Spinal cord (tissue), 10 donors: ENCODE measurements at places on chromosomes 7 and 10. TPM values are rescaled to one million over a fixed set of nuclear protein-coding genes. Genes with fewer than 3 reads are reported as not detected.

Gene INMT
- polyA plus RNA-seq = 0.35 TPM

- no peak for DNase-seq
Measured at GRCh38 chr7:70371652-70372051, 760.3 kb upstream of the GALNT17 start.

DNA sequence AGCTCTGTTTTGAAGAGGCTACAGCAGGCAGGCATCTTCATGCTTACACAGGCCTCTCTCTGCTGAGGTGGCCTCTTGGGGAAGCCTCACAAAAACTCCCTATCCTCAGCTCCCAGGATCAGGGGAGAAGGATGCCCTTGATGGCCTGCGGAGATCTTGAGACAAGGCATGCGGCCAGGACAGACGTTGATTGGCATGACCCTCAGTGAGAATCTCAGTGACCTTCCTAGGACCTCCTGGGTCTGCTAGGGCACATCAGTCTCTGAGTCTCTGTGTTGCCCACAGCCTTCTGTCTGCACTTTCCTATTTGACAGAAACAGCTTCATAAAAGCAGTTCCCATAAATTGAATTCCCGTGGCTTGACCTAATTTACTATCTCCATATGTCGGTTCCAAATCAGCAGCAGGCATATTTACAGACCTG lies 1005.8 kb upstream of the C7orf33 start:
- DNase-seq = no peak

Gene CALML5
- polyA plus RNA-seq = not detected

Gene GIMAP4
- 14.8 TPM for polyA plus RNA-seq

DNA sequence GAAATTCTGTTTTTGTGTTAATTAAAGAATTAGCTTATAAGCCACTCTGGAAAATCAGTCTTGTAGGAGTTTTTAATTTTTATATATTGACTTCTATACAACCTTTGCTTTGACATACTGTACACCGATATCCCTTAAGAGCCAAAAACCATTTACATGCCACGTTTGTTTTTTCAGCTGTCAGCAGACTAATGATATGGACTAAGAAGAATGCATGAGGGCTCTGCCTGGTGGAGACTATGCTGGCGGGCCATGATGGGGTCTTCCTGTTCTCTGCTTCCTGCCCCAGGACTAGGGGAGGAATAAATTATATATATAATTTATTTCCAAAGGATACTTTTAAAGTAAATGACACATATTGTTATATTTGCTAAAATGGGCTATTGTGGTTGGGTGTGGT lies 96.3 kb downstream of the CDK14 start:
- DNase-seq = no peak

GRCh38 chr7:105277341-105277740 lies 111.4 kb downstream of the SRPK2 start:
- no peak for DNase-seq

DNA sequence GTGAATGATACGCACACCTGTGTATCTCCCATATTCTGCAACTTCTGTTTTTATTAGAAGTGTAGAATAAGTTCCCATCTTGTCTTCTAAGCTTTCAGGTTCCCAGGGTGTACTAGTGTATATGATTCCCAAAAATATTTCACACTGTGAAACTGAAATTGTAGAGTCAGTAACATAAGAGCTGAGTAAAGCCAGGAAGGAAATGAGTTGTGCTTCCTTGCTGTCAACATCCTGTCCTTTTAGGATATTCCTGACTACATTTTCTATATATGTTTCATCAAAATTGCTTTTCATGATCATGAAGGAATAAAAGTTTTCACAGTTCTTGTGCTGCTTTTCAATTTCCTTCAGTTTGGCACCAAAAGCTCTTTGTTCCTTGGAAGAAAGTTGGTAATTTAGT lies 15.2 kb downstream of the SAMD9L start:
- DNase-seq = no peak

- no peak for DNase-seq
Measured at GRCh38 chr7:24773646-24774045, 16.4 kb upstream of the GSDME start.

Gene ATP6V0A4
- polyA plus RNA-seq = 2.5 TPM

Gene ACSL5
- 3.7 TPM for polyA plus RNA-seq

DNA sequence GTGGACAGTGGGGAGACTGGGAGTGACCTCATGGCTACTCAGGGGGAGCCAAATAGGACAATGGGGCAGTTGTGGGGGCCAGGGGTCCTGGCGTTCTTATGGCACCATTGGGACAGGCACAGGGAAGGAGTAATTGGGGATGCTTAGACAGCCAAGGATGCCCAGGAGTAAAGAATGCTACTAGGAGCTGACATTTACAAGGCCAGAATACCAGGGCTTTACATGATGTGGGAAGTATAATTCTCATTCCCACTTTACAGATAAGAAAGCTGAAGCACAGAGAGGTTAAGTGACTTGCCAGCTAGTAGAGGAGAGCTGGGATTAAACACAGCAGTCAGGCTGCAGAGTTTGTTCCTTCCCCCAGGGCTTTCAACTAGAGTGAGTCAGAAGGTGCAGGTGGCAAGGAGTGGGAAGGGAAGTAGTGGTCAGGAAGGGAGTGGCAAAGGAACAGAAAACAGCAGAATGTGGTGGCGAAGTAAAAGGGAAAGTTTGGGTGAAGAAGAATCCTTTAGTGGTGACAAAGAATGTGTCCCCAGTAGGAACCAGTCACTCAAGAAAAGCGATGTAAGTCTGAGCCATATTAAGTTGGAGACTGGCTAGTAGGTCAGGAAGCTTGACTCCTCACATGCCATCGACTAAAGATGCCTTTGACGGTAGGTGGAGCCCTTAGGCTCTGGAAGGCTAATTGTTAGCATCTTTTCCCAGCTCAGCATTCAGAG lies 32.8 kb downstream of the CPVL start:
- DNase-seq = no peak

Gene PHYH
- polyA plus RNA-seq = 32.9 TPM

- no peak for DNase-seq
Measured at GRCh38 chr7:30184791-30185487, 50.2 kb downstream of the MTURN start.

DNA sequence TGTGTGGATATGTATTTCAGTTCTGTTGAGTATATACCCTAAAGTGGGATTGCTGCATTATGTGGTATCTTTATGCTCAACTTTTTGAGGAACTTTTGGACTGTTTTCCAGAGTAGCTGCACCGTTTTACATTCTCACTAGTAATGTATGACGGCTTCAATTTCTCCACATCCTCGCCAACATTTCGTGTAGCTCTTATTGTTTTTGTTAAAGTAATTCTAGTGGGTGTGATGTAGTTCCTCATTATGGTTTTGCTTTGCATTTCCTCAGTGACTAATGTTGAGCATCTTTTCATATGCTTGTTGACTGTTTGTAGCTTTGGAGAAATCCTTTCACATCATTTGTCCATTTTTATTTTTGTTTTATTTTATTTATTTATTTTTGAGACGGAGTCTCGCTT lies 4.5 kb downstream of the STMP1 start:
- DNase-seq = no peak

Gene OPALIN
- polyA plus RNA-seq = 0.79 TPM

Gene TCERG1L
- polyA plus RNA-seq = 22.7 TPM

GRCh38 chr10:77911535-77912123 lies 14.9 kb downstream of the DLG5 start:
- DNase-seq = no peak

DNA sequence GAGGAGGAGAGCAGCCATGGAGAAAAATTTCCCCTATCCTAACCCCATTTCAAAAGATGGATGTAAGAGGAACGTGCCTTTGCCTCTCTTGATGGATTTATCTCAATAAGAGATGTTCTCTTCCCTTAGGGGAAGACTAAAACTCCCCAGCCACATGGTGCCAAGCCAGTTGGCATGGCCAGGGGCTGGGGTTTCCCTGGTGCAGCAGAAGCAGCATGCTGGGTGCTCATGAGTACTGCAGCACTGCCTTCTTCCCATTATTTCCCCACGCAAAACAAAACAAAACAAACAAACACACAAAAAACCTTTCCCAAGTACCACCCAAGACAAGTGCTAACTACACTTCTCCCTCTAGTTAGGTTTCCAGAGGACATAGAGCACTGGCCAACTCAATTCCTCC lies 97.2 kb downstream of the DOCK4 start:
- no peak for DNase-seq

- no peak for DNase-seq
Measured at GRCh38 chr7:140056431-140057142, 6.2 kb downstream of the PARP12 start.

Gene TMEM273
- polyA plus RNA-seq = 4.8 TPM

DNA sequence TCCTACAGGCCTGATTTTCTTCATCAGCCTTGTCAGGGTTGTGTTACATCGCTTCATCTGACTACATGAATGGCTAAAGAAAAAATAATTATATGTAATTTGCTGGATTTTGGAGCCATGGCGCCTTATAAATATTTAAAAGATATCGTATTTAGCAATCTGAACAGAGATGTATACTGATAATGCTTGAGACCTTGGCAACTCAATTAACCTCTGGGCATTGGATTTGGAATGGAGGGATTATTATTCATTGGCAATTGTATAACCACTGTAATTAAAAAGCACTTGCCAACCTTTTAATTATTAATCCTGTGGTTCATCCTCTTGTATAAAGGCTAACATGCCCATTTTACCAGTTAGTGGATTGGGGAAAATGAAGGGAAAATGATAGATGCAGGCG lies 745.1 kb downstream of the CNTNAP2 start:
- DNase-seq = no peak

GRCh38 chr7:130139193-130139960 lies 65.8 kb downstream of the TMEM209 start:
- no peak for DNase-seq

- DNase-seq = no peak
Measured at GRCh38 chr10:47060356-47060755, 149.1 kb downstream of the PTPN20 start.

DNA sequence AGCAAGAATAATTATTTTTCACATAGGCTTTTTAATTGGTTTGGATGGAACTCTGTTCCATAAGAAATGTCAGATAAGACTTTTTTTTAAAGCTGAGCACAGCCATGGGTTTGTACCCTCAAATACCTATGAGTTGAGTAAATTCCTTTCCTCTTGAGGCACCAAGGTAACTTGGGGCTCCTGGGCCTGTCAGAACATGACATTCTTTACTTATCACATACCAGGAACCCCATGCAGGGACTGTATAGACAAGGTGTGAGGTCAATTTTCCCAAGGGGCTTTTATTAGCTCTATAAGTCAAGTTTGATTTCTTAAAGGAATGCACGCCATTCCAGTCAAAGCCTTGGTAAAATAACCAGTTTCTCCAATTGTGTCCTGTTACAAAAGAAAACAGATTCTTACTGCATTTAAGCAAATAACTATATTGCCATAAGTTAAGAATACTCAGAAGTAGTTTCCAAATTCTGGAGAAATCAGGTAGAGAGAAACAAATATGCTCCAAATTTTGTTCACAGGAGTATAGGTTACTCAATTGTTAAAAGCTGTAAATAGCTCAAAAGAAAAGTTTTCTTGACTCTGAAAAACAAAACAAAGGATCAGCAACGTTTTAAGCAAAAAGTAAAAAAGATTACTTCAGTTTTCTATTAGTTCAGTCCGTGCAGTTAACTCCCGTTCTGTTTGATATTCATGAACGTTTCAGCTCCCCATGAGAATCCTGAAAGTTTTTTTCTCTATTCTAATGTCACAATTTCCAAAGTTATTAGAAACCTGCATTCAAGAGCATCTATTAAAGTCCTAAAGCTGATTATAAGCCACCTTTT lies 167.5 kb upstream of the NAMPT start:
- no peak for DNase-seq

Gene STRIP2
- polyA plus RNA-seq = 16.4 TPM

DNA sequence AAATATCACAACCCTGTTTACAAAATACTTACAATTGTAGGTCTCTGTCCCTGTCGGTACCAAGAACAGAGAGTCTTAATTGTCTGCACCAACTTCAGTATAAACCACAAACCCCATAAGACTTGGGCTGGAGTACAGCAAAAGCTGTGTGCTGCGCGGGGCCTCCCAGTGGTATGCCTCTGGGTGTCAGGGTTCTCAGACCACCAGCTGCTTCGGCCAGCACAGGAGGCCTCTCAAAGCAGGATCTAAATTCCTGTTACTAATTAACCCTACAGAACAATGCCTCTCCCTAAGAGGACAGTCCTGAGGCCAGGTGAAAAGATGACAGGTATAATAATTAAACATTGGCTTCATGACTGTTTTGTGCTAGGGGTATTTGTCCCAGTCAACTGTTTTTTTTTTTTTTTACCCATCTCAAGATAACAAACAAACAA lies 957 bp upstream of the SVIL start:
- DNase-seq = no peak

DNA sequence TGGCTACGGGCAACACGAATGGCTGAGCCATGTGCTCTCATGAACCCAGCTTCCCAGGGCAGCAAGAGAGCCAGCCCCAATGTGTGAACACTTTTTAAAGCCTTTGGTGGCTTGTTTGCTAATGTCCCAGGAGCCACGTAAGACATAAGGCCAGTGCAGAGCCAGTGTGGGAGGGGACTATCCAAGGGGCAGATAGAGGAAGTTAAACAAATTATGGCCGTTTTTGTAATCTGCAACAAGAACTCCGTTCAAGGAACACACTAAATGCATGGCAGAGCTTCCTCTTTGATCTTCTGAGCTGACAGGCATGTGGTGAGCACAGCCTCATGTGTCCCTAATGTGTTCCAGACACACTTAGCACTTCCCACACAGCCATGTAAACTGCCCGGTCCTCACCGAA lies 133.3 kb downstream of the TEX36 start:
- no peak for DNase-seq

- DNase-seq = no peak
Measured at GRCh38 chr7:20206104-20206896, 10.9 kb downstream of the MACC1 start.

Gene CYP3A5
- polyA plus RNA-seq = 2.6 TPM

GRCh38 chr10:12401466-12401865 lies 52.1 kb downstream of the CAMK1D start:
- DNase-seq = no peak

Gene OPN4
- polyA plus RNA-seq = not detected

GRCh38 chr7:43076189-43076605 lies 36.2 kb upstream of the HECW1 start:
- no peak for DNase-seq

GRCh38 chr10:120749856-120750566 lies 101.2 kb upstream of the WDR11 start:
- no peak for DNase-seq

Gene BLNK
- polyA plus RNA-seq = 6.1 TPM

DNA sequence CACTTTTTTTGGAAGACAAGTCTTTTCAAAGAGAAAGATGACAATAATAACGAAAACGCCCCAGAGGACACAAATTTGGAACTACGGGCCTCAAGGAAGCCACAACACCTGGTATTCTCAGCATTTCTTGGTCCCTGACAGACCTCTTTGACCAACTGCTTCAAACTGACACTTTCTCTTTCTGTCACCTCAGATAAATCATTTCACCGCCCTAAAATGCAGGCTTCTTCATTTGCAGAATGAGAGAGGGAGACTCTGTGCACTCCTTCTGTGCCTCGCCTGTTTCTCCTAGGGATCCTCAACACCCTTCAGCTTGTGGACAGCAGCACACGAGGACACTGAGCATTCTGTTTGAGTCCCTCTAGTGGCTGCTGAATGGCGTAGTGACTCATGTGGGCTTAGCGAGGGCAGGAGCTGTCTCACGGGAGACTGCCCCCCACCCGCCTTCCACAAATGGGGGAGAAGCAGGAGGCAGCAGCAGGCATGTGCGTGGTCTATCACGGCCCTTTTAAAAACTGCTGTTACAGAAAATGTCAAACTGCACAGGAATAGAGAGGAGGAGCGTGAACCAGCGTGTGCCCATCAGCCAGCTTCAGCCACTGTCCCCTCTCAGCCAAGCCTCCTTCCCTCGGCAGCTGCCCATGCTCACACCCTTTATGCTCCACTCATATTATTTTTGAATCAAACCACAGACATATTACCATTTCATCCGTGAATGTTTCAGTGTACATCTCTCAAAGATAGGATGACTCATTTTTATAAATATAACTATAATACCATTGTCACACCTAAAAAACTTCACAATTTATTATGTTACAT lies 41.4 kb downstream of the GSDME start:
- DNase-seq = peak; percentile 53
